ENCODE measurements at places on chromosomes 11 and 22.

DNA sequence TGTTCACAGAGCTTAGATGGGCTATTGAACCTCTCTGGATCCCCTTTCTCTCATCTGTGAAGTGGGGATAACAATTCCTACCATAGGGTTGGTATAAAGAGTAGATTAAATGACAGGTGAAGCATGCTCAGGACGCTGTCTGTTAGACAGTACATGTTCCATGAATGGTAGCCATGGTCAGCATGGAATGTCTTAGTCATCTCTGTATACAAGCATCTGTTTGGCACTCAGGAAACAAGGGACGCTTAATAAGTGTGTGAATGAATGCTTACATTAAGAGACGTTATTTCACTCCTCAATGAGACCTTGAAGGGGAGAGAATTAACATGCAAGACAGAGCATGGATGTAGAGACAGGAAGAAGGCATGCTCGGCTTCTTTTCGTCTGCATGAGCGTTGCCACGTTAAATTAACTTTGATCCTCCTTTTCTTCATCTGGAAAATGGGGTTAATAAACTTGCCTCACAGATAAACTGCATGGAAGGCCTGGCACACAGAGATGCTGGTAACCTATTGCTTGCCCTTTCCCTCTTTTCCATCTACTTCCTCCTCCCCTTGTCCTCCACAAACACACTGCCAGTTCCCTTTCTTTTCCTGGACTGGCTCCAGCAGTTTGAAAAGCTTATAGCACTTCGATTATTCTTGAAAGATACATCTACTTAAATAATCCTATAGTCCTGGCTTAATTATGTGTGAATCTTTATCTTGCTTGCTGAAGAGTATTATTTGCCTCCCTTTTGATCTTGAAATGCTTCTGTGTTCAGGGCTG, 267.2 kb upstream of the MTNR1B start:
- no peak for DNase-seq

DNA sequence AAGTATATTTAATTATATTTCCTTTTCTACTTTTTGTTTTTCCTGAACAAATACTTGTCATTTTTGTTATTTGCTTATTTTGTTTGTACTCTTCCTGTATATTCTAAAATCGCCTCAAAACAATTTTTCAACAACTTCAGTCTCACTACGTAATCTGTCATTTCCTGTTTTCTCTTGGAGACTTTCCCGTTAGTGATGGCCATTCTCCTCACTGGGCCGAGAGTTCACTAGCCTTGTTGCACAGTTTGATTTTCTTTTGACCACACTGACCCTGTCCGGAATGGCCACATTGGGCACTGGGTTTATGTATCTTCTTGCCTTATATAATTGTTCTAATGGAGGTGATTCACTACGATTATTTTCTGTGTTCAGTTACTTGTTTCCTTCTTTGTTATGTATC, 726.1 kb downstream of the FAM181B start:
- DNase-seq, result no peak

GRCh38 chr11:83007909-83008580, 63.7 kb downstream of the RAB30 start:
- peak; percentile 4 for DNase-seq

DNA sequence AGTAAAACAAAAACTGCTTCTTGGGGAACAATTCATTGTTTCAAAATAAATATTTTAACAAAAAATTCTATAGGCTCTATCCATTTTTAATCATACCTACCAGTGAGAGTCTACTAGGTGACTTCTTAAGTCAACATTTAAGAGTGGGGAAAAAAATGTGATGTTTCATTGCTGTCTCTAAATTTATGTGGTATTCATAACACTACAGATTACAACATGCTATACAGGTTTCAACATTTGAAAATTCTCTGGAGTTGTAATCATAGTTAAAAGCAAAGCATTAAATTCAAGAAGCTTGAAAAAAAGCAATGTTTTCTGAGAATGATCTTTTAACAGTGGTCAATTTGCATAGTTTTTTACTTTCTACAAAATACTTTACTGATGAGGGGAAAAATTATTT, 18.3 kb downstream of the SBF2 start:
- DNase-seq, result no peak

GRCh38 chr22:49369726-49370626, 457.7 kb downstream of the BRD1 start:
- DNase-seq, result no peak

DNA sequence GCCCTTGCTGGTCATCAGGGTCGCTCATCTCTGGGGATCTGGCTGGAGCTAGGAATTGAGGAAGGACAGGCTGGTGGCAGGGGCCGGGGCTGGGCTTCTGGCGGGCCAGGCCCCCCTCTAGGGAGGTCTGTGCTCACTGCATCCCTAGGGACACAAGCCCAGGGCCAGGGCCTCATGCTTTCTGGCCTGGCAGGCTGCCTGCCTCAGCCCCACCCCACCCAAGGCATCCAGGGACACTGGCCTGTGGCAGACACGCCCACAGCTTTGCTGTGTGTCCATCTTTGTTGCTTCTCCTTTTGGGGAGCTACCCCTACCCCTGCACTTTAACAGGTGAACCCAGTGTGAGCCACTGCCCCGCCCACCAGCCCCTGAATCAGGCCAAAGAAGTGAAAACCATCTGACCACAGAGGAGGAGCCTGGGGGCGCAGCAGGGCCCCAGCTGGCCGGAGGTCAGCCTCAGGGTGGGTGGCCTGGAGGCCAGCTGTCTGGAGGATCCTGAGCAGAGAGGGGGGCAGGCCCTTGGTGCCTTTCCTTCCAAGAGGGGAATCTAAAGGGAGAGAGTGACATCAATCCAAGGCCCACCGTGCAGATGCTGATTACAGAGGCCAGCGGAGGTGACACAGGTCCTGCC, 26.8 kb upstream of the CELSR1 start:
- DNase-seq, result no peak

GRCh38 chr11:79054636-79055035, 386.2 kb downstream of the TENM4 start:
- DNase-seq, result no peak

DNA sequence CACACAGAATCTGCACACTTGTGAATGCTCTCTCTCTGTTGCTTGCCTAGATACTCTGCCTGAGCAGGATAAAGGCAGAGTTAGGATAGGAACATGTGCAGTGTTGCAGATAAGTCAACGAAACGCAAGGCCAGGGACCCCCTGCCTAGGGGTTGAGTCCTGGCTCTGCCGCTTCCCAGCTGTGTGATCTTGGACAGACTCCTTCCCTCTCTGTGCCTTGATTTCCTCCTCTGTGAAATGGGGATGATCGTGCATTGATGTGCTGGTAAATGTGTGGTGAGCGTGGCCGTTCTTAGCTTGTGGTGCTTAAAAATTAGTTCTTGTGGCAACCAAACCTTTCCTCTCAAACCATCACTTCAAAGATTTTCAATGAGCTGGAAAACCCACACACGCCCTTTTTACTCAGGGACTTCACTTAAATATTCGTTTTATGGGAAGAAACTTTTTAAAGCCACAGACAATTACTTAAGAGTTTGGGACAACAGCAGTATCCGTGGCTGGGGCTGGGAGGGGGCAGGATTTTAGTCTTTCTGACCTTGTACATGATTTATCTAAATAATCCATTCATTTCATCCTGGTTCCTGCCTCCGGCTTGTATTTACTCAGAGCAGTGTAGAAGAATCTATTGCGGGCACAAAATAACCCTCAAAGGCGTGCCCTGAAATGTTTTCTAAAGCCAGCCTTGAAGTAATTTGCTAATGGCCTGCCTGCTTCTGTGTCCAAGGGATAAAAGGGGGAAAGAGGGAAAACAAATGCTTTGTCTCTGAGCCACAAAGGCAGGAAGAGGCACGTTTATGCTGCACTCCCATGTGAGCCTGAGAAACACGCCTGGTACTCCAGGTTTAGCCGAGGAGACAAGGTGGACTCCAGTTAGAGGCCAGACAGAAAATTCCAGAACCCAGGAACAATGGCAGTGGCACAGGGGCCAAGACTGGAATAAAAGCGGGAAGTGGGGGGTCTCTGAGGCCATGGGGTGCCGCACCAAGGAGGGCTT, 85.0 kb upstream of the CRYBB3 start:
- no peak for DNase-seq

DNA sequence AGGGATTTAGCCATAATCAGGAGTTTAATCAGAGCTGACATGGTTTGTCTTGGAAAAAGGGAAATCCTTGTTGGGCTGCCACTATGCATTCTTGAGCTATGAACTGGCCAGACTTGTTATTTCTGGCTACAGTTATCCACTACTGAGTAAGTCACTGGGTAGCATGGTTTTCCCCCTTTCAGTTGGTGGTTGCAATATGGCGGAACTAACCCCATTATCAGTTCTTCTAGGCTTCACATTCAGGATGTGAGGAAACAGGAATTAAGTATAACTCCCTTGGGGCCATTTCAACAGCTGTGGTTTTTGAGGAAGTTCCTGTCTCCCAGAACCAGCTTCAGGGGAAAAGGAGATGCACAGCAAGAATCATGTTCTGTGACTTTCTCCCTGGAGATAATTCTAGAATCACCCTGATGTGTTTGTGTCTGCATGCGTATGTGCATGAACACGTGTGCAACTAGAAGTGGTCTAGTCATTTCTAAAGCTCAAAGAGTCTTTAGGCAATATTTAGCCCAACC, 103.0 kb upstream of the CD44 start:
- DNase-seq, result no peak

DNA sequence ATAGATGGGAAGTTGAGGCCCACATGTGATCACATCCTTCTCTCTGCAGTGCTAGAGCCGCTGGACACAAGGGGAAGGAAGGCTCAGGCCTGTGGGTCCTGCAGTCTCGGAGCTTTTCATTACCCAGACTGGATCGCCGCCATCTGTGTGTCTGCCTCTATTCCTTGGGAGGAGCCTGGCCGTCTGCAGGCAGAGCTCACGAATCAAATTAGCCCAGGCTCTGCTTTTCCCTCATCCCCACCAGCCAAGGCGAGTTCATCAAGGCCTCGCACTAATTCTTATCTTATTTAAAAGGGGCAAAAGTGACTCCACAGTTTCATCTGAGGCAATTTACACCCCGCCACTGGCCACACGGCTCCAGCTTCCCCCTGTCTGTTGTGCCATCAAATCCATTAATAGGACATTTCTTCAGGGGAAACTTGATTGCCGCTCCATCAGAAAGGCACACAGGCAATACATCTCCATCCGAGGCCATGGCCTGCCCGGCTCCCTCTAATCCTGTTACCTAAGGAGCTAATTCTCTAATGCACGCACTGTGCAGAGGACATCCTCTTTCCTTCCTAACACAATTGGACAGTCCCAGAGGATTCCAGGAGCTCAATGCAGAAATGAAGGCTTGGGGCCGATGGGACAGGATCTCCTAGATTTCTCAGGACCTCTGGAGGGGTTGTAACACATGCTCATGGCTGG, 3.3 kb upstream of the HTR3A start:
- no peak for DNase-seq

DNA sequence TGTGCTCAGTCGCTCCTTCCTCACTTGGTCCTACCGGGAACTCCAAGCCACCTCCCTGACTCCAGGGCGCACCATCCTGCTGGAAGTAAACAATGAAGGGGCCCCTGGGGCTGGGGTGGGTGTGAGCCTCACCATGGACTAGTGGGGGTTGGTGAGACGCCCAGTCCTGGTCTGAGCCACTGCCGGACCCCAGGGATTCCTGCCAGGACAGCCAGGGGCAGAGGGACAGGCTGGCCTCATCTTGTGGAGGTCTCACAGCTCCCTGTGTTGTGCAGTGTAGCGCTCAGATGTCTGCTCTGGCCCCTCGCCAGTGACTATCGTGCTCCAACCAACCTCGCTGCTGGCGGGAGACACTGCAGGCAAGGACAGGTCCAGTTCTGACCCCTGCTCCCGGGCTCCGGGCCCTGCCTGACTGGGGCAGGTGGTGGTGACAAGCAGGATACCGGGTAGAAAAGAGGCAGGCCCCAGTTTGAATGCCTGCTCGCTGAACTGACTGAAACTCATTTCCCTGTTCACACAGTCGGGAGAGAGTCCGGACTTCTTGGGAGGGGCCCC, 1021.4 kb downstream of the BRD1 start:
- no peak for DNase-seq

DNA sequence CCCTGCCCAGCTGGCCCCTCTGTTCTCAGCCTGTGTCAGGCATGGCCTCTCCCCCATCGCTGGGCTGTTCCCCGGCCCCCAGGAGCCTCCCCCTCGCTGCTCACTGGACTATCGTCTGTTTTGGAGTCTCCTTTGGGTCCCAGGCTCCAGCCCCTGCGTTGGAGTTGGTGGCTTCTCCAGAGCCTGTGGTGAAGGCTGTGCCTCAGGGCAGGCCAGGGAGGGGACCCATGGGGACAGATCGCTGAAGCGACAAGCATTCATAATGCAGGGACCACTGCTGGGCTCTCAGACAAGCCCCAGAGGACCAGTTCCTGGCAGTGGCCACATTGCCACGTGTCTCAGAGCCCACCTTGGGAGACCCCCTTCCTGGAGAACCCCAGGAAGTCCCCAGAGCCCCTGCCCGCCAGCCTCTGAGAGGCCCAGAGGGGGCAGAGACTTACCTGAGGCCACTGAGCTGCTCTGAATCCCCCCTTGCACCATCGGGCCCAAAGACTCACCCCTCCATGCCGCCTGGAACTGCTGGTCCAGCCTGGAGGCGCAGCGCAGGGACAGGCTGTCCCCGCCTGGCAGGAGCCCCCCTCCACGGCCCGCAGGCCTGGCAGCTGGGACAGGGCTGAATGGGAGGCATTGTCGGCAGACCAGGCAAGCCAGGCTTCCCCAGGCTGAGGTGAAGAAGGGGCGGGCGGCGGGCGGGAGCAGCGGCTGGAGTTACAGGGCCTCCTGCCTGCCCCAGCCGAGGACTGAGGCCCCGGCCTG, at the start of gene CHADL:
Gene CHADL, minus strand, starts transcription at position 555 of the 756 bp plus-strand sequence. Its CDS starts 50 bp downstream, at position 505.
- peak; percentile 10 for DNase-seq

GRCh38 chr11:69904161-69904973, 85.2 kb upstream of the FGF3 start:
- DNase-seq, result no peak

- no peak for DNase-seq
Observed at GRCh38 chr11:125333354-125334073, 162.6 kb downstream of the FEZ1 start.

DNA sequence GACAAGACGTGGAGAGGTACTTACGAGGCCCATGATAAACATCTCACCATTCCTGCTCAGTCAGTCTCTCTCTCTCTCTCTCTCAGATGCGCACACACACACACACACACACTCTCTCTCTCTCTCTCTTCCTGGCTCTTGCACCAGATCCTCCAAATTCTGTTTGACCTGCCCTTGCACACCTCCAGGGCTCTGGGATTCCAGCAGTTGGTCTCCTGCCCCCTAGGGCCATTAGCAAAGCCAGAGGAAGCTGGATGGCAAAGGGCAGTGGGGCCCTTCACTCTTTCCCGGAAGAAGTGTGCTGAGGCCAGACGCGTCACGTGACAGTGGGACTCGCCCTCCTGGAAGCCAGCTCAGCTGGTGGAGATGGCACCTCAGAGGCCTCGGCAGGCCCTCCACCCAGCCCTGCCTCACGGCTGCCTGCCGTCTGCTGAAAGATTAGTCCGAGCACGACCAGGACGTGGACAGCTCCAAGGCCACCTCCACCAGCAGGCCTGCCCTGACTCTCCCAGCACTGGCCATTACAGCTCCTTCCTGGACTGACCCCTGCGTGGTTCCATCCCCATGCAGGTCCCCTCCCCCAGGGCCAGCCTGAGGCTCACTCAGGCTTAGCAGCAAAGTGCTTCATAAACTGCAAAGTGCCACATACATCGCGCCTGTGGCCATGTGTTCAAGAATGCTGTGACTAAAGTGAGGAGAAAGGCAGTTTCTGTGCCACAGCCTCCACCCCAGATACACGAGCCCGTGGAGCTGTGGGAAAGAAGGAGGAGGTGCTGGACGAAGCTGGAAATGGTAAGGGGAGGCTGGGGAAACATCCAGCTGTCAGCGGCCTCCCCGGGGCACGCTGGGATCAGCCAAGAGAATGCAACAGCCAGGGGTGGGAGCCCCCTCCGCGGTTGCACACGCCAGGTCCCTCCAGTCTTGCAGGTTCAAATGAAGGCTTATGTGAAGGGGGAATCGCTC, 3.7 kb downstream of the PDGFB start:
- no peak for DNase-seq

Data from NCI-H345 (cell line).